Activated T-helper 2 cell treated with anti-CD3 and anti-CD28 coated beads, Interferon-gamma antibody, Interleukin-2, Interleukin-4, amounts not matched to agents 10 μg/mL and 5 μg/mL and 100 μg/mL, durations not matched to agents 14 hours and 24 hours and 36 hours (primary cell): ENCODE measurements at places on chromosomes 7 and 10. TPM values are rescaled to one million over a fixed set of nuclear protein-coding genes. Genes with fewer than 3 reads are reported as not detected.
A peak's percentile ranks its signal among the peaks of the same experiment; 100 is the strongest.

Gene IFIT1B
- not detected in 2 replicates for total RNA-seq

Gene PDCD4
- 60.4 and 67.7 TPM in 2 replicates for total RNA-seq

Gene FXYD4
- not detected in 2 replicates for total RNA-seq

DNA sequence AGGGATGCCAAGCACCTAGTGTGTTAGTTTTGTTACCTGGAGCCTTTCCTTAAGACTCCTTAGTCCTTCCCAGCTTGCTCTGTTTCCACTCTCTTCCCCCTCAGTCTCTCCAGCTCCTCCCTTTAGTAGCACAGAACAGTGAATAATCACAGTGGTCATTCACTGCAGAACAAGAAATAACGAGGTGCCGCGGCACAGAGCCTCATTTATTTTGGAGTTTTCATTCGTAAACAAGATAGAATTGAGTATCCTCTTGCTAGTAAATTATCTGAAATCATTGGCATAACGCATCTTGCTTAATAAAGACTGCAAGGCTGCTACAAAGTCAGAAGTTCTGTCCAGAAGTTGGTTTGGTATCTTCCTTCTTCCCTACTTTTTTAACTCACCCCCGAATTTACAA lies 129.3 kb upstream of the LANCL2 start:
- H3K36me3 ChIP-seq, result no peaks in the 10 kb centered on the region
- no peaks in the 10 kb centered on the region for H3K4me1 ChIP-seq
- peaks cover 2% of the 10 kb centered on the region for H3K27me3 ChIP-seq
- DNase-seq, result no peak
- H3K27ac ChIP-seq, result no peak overlapping the region
- H3K4me3 ChIP-seq, result no peak overlapping the region

Gene TMEM236
- total RNA-seq, result 0.07 TPM in 1 of 2 replicates, not detected in the other

DNA sequence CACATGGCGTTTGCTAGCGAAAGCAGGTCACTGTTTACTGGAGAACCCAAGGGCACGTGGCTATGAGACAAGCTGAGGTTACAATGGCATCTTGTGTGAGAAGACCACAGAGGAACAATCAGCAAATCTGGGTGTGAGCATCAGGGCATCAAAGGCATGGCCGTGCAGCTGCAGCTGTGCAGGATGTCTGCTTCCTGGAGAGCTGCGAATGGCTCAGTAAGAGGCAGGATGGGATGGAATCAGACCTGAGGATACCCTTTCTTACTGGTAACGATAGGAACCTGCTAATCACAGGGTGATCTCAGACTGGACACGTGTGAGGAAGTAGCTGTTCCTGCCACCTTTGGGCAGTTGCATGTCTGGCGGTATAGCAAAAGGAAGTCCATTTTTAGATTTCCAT lies 119.5 kb downstream of the RNF216 start:
- no peak overlapping the region for H3K27ac ChIP-seq
- H3K4me1 ChIP-seq, result peaks cover 16% of the 10 kb centered on the region
- peaks cover 33% of the 10 kb centered on the region for H3K36me3 ChIP-seq
- no peak for DNase-seq

Gene JCAD
- 3.4 and 3.7 TPM in 2 replicates for total RNA-seq

DNA sequence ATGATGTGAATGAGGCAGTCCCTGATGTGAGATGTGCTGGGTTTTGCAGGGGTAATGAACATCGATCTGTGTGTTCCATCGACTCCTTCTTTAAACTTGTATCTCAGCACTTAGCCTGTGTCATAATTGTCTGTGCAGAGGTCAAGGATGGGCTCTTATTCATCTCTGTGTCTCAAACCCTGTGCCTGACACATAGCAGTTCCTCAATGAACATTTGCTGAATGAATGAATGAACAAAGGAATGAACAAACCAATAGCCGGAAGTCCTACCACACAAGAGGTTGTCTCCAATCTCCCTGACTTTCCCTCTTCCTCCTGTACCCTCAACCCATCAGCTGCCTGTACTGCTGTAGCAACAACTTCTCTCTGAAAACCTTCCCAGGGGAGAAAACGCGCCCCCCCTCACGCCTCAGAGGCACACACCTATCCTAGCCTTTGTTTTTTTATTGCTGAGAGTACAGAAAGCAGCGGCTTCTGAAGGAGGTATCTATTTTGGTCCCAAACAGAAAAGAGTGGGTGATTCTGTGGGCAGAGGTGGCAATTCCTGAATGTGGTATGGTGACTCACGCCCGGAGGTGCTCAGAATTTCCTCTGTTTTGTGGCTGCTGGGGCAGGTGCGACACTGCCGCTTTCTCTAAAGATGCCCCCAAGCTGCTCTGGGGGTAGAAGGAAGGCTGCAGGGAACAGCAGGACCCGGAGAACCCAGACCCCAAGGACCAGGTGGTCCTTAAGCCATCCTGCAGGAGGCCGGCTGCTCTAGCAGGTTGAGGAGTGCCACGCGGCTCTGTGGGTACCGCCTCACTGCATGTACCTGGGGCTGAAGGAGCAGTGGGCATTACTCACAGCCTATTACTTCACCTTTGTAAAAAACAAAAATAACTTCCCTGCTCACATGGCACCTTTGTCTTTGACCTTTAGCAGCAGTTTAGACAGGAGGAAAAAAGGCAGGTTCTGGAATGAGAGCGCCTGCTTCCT lies 9.6 kb downstream of the IL2RA start:
- H3K4me3 ChIP-seq, result peak overlapping the region; percentile 79
- peaks cover 90% of the 10 kb centered on the region for H3K36me3 ChIP-seq
- peaks cover 83% of the 10 kb centered on the region for H3K4me1 ChIP-seq
- DNase-seq, result peak; percentile 61
- H3K27ac ChIP-seq, result peak overlapping the region; percentile 91
- no peaks in the 10 kb centered on the region for H3K27me3 ChIP-seq

DNA sequence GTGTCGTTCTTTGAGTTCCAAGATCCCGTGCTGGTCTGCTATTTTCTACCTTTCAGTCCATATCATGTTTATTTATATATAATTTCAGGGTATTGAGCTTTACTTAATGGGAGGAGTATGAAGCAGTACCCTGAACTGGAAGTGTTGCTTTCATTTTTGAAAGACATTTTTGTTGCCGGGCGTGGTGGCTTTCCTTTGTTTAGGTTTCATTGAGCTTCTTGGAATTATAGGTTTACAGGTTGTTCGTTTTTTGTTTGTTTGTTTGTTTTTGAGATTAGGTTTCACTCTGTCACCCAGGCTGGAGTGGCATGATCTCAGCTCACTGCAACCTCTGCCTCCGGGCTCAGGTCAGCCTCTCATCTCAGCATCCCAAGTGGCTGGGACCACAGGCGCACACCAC lies 7.4 kb downstream of the ZNF487 start:
- H3K27me3 ChIP-seq, result no peaks in the 10 kb centered on the region
- H3K27ac ChIP-seq, result no peak overlapping the region
- H3K4me3 ChIP-seq, result no peak overlapping the region
- peaks cover 18% of the 10 kb centered on the region for H3K36me3 ChIP-seq
- no peak for DNase-seq

- DNase-seq, result no peak
- H3K4me1 ChIP-seq, result no peaks in the 10 kb centered on the region
- no peak overlapping the region for H3K27ac ChIP-seq
- no peak overlapping the region for H3K4me3 ChIP-seq
Observed at GRCh38 chr10:59360605-59361405, 1.5 kb downstream of the FAM13C start.

DNA sequence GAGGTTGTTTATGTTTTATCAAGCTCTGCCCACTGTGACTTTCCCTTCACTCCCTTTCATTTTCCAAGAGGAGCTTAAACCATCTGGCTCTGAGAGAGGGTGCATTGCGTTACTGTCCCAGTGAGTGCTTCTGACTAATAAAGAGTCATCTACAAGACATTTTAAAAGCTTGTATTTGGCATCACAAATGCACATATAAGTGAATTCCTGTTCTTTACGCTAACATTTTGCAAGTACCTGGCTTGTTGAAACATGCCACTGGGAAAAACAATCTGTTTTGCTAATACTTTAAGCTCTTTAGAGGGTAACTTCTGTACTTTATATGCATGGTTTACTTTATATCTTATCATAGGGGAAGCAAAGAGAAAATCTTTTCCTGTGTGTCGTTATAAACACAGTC lies 534.6 kb upstream of the POM121L12 start:
- no peak overlapping the region for H3K27ac ChIP-seq
- H3K36me3 ChIP-seq, result no peaks in the 10 kb centered on the region
- H3K4me1 ChIP-seq, result no peaks in the 10 kb centered on the region

- H3K27ac ChIP-seq, result no peak overlapping the region
- H3K27me3 ChIP-seq, result no peaks in the 10 kb centered on the region
- peaks cover 8% of the 10 kb centered on the region for H3K4me1 ChIP-seq
Observed at GRCh38 chr7:151724920-151725584, 151.9 kb downstream of the PRKAG2 start.

Gene AMZ1
- 0.07 and 0.14 TPM in 2 replicates for total RNA-seq

Gene SCIN
- total RNA-seq, result not detected in 2 replicates
